ENCODE measurements at places on chromosomes 7 and 10.

- peak; percentile 10 for DNase-seq
These were observed 471 bp downstream of the MGMT start for GRCh38 chr10:129467359-129468064.

GRCh38 chr7:128217030-128217805, 23.9 kb upstream of the LEP start:
- peak; percentile 71 for DNase-seq

- no peak for DNase-seq
These were observed 132.7 kb upstream of the MDFIC start for GRCh38 chr7:114789161-114789560.

DNA sequence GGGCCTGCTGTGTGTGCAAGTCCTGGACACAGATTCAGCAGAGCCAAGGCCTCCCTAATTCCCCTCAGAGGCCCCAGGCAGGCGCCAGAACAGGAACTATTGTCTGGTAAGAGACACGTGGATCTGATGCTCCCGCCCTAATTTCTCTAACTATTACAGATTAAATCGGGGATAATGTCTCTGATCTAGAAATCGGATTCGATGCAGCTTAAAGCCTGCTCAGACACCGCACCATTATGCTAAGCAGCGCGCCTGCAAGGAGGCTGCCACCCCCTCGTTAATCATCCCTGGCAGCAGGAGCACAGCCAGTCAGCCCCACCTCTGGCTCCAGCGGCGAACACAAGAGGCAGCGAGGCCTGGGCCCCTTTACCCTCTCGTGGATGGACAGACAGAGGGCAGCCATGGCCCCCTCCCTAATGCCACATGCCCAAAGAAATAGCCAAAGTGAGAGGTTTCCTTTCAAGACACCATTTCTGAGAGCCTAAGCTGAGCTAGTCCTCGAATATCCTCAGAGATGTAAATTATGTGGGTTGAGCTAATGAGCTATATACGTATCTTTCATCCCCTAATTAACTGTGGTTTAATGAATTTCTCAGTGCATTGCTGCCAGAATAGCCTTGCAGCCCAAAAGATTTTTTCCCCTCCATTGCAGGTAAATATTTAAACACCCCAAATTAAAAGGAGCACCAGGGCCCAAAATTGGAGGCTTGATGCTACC, 122.1 kb downstream of the GRID1 start:
- DNase-seq, result no peak

GRCh38 chr10:90193240-90193985, 492.0 kb downstream of the KIF20B start:
- no peak for DNase-seq

GRCh38 chr10:17923728-17924127, 28.0 kb upstream of the SLC39A12 start:
- DNase-seq, result peak; percentile 93

- DNase-seq, result no peak
These were observed 70.8 kb upstream of the ZNF438 start for GRCh38 chr10:31102421-31102820.

- no peak for DNase-seq
These were observed 77.2 kb downstream of the C7orf25 start for GRCh38 chr7:42834676-42835075.

GRCh38 chr10:101106351-101106750, 24.7 kb upstream of the TLX1 start:
- no peak for DNase-seq

- no peak for DNase-seq
These were observed 54.6 kb downstream of the AFAP1L2 start for GRCh38 chr10:114349522-114350215.

GRCh38 chr10:77644557-77645243, 7.1 kb upstream of the KCNMA1 start:
- no peak for DNase-seq

DNA sequence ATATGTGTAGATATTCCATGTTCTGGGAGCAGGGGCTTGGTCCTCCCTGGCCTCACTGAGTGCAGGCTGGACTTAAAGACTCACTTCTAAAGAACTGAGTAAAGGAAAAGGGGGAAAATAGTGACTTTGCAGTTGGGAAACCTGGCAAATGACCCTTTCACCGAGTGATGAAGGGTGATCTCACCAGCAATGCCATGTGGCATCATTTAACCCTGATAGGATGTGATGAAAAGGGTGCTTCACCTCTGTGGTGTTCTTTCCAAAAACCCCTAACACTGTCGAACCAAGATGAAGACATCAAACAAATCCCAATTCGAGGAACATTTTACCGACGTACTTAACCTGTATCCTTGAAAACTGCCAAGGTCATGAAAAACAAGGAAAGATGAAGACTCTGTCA, 71.9 kb downstream of the AOAH start:
- no peak for DNase-seq

All from AG08395 (cell line).